ENCODE measurements at places on chromosomes 6 and 20. TPM values are rescaled to one million over a fixed set of nuclear protein-coding genes. Genes with fewer than 3 reads are reported as not detected.
A peak's percentile ranks its signal among the peaks of the same experiment; 100 is the strongest.

- DNase-seq, result no peak
Observed at GRCh38 chr6:40492187-40492586, 95.0 kb downstream of the LRFN2 start.

GRCh38 chr6:20606831-20607230 is 72.6 kb downstream of the CDKAL1 start:
- no peak for DNase-seq

GRCh38 chr6:166830185-166830890 is 126.0 kb downstream of the RNASET2 start:
- DNase-seq, result peak; percentile 68

DNA sequence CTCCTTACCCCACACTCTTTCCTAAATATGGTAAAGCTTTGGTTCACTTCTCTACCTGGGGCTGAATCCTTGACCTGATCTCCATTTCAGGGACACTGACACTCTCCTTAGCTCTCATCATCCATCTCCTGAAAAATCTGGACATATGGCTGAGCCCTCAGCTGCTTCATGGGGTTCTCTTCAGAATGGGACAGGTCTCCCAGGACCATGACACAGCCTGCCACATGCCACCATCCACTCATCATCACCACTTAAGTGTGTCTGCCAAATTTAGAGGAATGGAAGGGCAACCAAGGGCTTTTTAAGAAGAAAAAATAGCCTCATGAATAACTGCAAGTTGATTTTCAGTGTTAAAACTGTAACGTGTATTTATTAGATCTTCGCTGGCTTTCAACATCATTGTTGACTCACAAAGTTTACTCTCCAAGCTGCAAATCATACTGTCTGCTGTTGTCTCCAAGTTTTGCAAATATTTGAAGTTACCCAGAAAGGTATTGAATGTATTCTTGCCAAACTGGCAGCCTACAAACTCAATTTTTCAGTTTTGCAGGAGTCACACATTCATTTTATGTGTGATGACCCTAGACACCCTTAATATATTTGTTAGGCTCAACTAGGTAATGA is 41.1 kb downstream of the HS3ST5 start:
- no peak for DNase-seq

GRCh38 chr6:29793036-29793356 is 34.6 kb upstream of the HLA-G start:
- no peak for DNase-seq

- DNase-seq, result no peak
Observed at GRCh38 chr6:3133515-3133914, 15.0 kb downstream of the BPHL start.

- no peak for DNase-seq
Observed at GRCh38 chr6:89346433-89346832, 6.1 kb downstream of the UBE2J1 start.

DNA sequence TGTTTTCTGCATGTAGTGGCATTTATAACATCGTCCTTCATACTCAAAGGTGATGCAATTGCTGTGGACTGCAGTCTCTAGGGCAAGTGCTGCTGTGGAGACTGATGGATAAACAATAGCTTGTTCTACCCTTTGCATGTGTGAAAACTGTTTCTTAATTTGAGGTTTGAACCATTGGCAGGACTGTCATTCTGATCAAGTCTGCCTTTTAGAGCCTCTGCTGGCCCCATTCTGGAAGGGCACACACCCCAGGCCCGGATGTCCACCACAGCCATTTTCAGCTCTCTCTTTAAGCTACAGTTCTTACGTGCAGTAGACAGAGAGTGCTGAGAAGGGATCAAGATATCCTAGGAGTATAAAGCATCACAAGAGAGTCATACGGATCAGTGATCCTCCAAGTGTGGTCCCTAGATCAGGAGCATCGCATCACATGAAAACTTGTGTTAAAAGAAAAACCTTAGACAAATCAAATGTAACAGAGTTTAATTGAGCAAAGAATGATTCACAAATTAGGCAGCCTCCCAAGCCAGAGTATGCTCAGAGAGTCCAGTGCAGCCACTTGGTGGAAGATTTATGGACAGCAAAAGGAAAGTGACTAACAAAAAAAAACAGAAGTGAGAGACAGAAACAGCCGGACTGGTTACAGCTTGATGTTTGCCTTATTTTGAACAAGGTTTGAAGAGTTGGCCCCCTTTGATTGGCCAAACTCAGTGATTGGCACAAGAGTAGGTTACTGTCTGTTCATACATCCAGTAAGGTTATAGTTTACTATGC is 52.0 kb downstream of the FRK start:
- no peak for DNase-seq

GRCh38 chr20:47139934-47140535 is 216.5 kb downstream of the ZMYND8 start:
- DNase-seq, result no peak

SLC22A2 gene
- not detected for total RNA-seq

CCN6 gene
- total RNA-seq, result not detected

MYB gene
- 19.4 TPM for total RNA-seq

CAP2 gene
- not detected for total RNA-seq

CST1 gene
- total RNA-seq, result not detected
